ENCODE measurements at places on chromosomes 12 and 14. TPM values are rescaled to one million over a fixed set of nuclear protein-coding genes. Genes with fewer than 3 reads are reported as not detected.

Gene GDF3
- total RNA-seq = not detected

Gene TSPAN11
- total RNA-seq = 4.8 TPM

Gene FOXG1
- total RNA-seq = 75.5 TPM

DNA sequence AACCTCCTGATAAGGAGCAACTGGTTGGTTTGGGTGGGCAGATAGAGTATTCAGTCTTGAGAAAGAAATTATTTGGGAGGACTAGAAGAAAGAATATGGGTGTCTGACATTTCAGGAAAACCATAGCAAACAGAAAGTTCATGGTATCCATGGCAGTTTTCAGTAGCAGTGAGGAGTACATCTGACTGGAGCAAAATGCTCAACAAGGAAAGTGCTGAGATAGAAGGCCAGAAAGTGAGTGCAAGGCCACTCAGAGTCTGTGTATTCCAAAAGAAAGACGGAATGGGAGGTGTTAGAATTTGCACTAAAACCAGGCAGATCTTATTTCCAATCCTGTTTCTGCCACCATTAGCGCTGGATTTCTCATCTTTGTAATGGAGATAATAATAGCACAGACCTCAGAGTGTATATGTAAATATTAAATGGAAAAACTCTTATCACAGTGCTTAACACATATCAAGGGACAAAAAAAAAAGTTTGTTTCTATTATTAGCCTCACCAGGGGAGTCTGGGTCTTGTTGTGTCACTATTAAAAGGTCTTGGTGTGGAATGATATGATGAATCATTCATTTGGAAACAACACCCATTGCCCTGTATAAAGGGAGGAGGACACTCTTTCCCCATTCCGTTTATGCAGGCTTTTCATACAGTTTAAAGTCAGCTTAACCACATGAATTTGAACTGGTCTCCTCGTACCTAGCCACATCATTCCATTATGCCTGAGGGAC lies 349.8 kb downstream of the IPO8 start:
- DNase-seq = no peak

GRCh38 chr12:133236556-133236955 lies 879 bp upstream of the ANHX start:
- DNase-seq = no peak
